ENCODE measurements at places on chromosomes 7 and 10.
A peak's percentile ranks its signal among the peaks of the same experiment; 100 is the strongest.

DNA sequence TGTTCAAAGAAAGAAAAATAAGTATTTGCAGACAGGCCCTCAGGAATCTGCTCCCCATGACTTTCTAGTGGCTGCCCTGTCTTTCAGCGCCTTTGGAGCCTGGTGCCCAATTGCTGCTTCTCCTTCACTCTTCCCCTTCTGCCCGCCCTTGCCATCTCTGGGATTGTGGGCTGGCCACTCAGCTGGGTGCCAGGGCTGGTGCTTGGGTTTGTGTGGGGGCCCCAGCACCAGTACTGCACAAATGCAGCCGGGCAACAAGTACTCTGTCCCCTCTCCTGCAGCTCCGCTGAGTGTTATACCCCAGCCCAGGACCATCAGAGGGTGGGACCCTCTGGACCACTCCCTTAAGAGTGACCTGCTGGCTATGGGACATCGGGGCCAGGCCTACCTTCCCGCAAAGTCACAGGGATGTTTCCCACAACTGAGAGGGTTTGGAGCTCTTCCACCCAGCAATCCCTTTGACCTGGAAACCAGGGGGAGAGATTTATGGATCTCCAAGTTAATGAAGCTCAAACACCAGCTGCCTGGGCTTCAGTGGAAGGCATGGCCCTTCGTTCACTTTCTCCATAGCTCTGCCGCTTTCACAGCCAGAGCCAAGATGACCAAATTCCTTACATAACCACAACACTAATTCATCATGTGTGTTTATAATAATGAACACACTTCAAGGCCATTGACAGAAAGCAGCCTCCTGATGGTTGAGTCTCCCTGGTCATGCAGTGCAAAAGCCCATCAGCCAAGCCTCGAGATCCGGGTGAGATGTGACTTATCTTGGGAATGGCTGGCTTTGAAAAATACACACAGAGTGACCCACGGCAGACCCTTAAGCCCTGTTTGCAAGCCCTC is 313.9 kb upstream of the ZNF32 start:
- no peak for DNase-seq

GRCh38 chr10:132926070-132926469 is 16.3 kb downstream of the CFAP46 start:
- no peak for DNase-seq

DNA sequence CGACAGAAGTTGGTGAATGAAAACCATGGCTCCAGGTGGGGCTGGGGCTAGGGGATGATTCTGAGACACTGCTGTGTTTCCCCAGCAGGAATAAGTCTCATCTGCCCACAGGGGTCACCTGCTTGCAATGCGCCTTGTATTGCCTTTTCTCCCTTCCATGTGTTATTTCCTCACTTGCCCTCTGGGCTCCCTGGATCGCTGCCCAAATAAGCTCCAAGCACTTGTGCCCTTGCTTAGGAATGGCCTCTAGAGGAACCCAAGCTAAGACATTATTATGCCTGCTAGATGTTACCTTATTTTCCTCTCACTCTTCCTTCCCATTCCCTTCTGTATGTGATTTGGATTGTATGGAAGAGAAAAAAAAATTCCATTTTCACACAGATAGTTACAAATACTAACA is 24.8 kb upstream of the PLPP4 start:
- DNase-seq, result no peak

GRCh38 chr7:25901658-25902057 is 250.3 kb upstream of the NFE2L3 start:
- DNase-seq, result no peak

- no peak for DNase-seq
These were observed 80.3 kb downstream of the MICU1 start for GRCh38 chr10:72545546-72545945.

GRCh38 chr7:24566274-24566673 is 7.0 kb upstream of the PALS2 start:
- DNase-seq, result no peak

- no peak for DNase-seq
These were observed 118.8 kb upstream of the AKR1E2 start for GRCh38 chr10:4707221-4707620.

GRCh38 chr10:110684800-110685446 is 40.8 kb downstream of the RBM20 start:
- no peak for DNase-seq

- DNase-seq, result peak; percentile 90
These were observed 19.7 kb upstream of the CHST12 start for GRCh38 chr7:2383543-2384274.

GRCh38 chr7:25557930-25558329 is 329.6 kb upstream of the NPVF start:
- no peak for DNase-seq

GRCh38 chr10:70513848-70514309 is 35.3 kb downstream of the PALD1 start:
- DNase-seq, result no peak

- no peak for DNase-seq
These were observed 160.8 kb downstream of the TFEC start for GRCh38 chr7:115869801-115870200.

- DNase-seq, result no peak
These were observed 15.7 kb upstream of the ARMC3 start for GRCh38 chr10:22911889-22912762.

GRCh38 chr10:103554488-103555324 is 61.2 kb downstream of the NEURL1 start:
- DNase-seq, result peak; percentile 93

DNA sequence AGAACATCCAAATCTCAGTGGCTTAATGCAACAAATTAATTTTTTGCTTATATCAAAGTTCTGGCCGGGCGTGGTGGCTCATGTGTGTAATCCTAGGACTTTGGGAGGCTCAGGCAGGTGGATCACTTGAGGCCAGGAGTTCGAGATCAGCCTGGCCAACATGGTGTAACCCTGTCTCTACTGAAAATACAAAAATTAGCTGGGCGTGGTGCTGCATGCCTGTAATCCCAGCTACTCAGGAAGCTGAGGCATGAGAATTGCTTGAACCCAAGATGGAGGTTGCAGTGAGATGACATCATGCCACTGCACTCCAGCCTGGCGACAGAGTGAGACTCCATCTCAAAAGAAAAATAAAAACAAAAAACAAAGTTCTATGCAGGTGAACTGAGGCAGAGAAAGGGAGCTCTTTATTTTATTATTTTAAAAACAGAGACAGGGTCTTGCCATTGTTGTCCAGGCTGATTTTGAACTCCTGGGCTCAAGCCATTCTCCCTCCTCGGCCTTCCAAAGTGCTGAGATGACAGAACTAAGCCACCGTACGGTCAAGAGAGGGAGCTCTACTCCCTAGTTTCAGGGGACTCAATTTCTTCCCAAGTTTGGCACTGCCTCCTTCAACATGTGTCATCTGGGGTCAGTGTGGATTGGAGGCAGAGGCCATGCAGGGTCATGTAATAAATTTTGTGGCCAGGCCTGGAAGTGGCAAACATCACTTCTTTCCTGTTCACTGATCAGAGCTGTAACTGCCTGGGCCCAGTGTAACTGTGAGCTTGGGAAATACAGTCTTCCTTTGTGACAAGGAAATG is 2.4 kb downstream of the ADCK2 start:
- no peak for DNase-seq

- DNase-seq, result no peak
These were observed 80.0 kb upstream of the CHST15 start for GRCh38 chr10:124173298-124173900.

GRCh38 chr10:110701617-110701971 is 57.5 kb downstream of the RBM20 start:
- no peak for DNase-seq

- DNase-seq, result no peak
These were observed 144.4 kb downstream of the PKD1L1 start for GRCh38 chr7:47803846-47804245.

DNA sequence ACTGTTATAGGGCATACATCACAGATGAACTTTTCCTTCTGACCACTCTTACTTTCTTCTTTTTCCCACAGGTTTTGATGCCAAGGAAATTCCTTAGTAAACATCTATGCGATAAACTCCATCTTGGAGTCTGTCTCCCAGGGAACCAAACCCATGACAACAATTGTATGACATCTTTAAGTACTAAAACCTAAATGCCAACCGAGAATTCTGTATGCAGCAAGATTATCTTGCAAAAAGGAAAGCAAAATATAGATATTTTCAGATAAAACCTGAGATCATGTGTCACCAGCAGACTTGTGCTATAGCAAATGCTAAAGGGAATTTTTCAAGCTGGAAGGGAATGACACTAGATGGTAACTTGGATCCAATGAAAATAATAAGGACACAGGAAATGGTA is 22.0 kb upstream of the BEND7 start:
- no peak for DNase-seq

GRCh38 chr7:141676618-141677017 is 25.3 kb downstream of the DENND11 start:
- DNase-seq, result no peak

DNA sequence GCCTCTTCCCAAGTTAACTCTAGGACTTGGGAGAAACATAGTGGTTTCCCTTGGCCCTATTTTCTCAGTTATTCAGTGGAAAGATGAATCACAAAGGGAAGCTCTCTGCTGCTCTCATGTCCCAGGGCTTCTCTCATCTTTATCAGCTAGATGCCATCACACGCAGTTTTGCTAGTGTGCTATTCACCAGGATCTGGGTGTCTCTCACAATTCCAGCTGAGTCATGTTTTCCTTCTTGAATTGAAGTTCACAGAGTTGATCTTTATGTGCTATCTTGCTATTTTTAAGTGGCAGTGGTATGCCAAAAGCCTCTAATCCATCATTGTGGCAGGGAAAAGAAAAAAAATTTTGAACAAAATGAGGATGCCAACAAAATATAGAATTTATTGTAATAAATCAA is 101.3 kb downstream of the TWIST1 start:
- no peak for DNase-seq

- no peak for DNase-seq
These were observed 69.1 kb upstream of the PDSS1 start for GRCh38 chr10:26628395-26628794.

- no peak for DNase-seq
These were observed 1.8 kb upstream of the SEC24C start for GRCh38 chr10:73742454-73742734.

DNA sequence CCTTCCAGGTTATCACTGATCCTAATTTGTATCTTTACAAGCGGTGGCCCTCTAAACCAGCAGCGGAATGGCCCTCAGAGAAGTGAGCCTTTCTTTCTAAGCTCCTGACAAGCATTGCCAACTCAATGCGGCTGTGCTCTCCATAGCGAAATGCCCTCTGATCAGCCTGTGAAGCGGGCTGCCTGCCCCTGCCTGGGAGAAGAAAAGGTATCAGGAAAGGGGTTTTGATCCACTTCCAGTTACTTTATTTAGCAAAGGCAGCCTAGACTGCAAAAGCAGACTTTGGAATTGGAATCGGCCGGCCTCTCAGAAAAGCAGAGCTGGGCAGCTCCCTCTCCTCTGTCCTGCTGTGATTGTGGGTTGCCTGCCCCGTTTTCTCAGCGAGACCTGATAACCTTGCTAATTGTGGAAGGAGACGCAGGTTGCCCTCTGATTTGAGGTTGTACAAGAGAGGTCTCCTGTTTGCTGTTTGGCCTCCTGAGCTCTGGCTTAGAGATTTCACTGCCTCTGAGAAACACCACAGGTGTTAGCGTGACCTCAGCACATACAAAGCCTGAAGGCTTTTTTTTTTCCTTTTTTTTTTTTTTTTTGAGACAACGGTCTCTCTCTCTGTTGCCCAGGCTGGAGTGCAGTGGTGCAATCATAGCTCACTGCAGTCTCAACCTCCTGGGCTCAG is 53.9 kb upstream of the SH2B2 start:
- no peak for DNase-seq

DNA sequence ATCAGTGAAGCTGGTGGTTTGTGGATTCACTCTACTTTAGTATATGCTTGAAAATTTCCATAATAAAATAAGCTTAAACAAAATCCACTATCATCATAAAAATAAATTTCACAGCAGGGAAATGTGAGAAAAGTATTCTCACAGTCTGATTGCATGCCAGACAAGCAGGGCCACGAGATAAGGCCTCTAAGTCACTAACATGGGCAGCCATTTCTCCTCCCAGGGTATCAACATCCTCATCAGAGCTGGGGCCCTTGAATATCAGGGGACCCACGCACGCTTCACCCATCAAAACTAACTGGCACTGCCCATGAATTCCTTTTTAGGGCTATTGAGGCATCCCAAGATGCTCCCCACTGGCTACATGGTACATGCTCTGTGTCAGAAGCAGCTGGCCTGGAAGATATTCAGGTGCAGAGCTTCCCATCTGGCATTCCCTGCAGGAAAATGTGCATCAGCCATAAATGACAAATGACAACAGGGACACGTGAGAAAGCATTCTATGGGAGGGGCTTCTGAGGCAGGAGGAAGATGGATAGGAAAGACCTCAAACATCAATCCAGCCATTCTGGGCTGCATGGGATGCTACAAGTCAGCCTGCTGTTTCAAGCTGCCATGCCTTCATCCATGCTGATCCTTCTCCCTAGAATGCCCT is 17.4 kb downstream of the CCDC6 start:
- no peak for DNase-seq

- DNase-seq, result no peak
These were observed 133.6 kb upstream of the COL1A2 start for GRCh38 chr7:94261067-94261466.

GRCh38 chr10:132627666-132628531 is 90.3 kb downstream of the INPP5A start:
- DNase-seq, result no peak

- DNase-seq, result no peak
These were observed 27.2 kb downstream of the IKZF1 start for GRCh38 chr7:50331564-50332208.

DNA sequence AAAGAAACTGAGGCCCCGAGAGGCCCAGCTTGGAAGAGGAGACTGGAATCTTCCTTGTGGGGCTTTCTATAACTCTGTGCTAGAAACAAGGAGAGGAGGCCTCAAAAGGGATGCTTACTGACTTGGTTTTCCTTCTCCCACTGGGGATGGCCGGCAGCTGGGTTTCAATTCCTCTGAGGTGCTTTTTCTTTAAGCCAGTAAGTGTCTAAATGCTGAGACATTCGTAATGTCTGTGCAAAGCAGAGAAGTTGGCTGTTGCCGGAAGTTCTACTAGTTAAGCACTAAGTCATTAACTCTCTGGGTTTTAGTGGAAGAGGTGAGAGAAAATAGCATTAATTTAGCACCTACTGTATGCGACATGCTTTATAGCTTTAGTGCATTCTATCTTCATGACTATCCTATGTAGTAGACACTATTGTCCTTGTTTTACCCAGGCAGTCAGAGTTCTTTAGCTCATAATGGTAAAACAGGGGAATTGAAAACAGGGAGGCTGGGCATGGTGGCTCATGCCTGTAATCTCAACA is 135.2 kb downstream of the RGS10 start:
- DNase-seq, result no peak
